Progenitor cell of endocrine pancreas (in vitro differentiated cells): ENCODE measurements at places on chromosomes 16 and 17. TPM values are rescaled to one million over a fixed set of nuclear protein-coding genes. Genes with fewer than 3 reads are reported as not detected.

DNA sequence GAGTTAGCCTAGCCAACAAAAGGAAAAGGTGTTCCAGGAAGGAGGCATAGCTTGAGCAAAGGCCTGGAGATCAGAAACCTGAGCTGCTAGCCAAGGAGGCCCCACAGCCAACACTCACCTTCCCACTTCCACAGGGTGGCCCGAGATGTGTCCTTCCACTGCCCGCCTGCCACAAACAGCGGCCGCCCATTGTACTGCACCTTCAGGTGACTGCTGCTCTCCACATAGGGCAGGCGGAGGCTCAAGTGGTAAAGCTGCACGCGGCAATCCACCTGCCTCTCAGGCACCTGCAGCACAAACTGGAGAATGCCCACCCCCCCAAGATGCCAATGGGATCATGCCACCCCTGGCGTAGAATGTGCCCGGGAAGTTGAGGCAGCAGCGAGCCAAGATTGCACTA lies 111.5 kb downstream of the RMI2 start:
- H3K27ac ChIP-seq = no peak overlapping the region
- peaks cover 9% of the 10 kb centered on the region for H3K27me3 ChIP-seq
- DNase-seq = no peak
- H3K36me3 ChIP-seq = no peaks in the 10 kb centered on the region
- peaks cover 2% of the 10 kb centered on the region for H3K4me1 ChIP-seq
- no peak overlapping the region for H3K4me3 ChIP-seq

DNA sequence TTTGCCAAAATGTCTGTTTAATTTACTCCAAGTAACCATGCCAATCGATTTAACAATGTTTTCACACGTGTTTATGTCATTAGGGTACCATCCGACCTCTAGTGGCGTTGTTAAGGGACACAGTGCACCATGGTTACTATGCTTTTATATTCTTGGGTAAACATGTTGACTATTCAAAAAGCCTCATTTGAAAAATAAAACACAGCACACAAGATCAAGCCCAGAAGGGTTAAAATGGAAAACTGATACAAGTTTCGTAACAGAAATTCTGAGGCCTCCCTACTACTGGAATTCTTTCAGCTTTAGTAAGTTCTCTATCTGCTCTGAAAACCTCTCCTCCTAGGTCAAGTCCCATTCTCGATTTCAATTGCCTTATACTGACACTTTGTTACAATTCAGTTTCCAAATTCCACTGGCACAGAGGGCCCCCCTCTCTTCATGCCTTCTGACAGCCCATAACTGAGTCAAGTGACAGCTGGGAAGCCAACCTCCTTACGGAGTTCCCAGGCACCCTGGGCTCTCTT lies 2.1 kb downstream of the CFAP20 start:
- peaks cover 5% of the 10 kb centered on the region for H3K36me3 ChIP-seq
- peaks cover 36% of the 10 kb centered on the region for H3K4me1 ChIP-seq
- H3K27ac ChIP-seq = no peak overlapping the region

Gene KRT13
- total RNA-seq = not detected in 2 replicates

Gene PFAS
- 110 and 112 TPM in 2 replicates for total RNA-seq

Gene MEIOC
- 0.69 and 0.86 TPM in 2 replicates for total RNA-seq
